ENCODE measurements at places on chromosomes 4 and X.

DNA sequence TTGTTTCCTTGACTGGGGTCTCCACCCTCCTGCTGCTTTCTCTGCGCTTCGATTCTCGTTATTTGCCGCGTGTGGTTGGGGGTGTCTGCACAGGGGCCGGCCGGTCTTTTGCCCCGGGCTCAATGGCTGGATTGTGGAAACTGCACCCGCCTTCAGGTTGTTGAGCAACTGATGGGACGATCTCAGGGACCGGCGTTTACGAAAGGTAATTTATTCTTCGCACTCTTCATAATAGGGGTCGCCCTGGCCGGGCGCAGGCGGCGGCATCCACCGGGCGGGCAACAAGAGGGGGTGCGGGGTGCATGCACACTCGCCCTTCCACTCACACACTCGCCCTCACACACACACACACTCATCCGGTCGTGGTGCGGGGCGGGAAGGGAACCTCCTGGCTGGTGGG, 1.4 kb downstream of the ADGRL3 start:
- DNase-seq, result no peak

- DNase-seq, result no peak
These were observed 90.3 kb downstream of the TMEM131L start for GRCh38 chr4:153556435-153556815.

- DNase-seq, result no peak
These were observed 45.7 kb downstream of the SYTL5 start for GRCh38 chrX:38052096-38052495.

DNA sequence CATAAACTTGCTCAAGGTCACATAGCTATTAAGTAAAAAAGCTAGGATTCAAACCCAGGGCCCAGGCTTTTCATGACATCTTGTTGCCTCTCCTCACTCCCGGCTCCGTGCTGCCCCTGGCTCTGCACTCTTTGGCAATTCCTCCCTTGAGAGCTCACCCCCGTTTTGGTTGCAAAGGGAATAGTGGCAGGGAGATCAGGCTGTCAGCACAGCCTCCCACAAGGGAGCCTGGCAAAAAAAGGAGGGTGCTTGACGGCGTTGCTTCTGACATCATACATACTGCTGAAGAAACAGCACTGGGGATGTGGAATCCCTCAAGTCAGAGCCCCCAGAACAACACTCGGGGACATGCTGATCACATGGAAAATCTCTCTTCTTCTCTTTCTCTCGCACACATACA, 20.5 kb downstream of the IQSEC2 start:
- no peak for DNase-seq

- no peak for DNase-seq
These were observed 75.2 kb downstream of the ANKRD50 start for GRCh38 chr4:124637321-124637720.

- DNase-seq, result no peak
These were observed 3.3 kb upstream of the PDGFRA start for GRCh38 chr4:54225598-54226403.
